ENCODE measurements at places on chromosomes 7 and 10.

GRCh38 chr7:136079478-136079892 is 102.3 kb upstream of the MTPN start:
- DNase-seq = no peak

DNA sequence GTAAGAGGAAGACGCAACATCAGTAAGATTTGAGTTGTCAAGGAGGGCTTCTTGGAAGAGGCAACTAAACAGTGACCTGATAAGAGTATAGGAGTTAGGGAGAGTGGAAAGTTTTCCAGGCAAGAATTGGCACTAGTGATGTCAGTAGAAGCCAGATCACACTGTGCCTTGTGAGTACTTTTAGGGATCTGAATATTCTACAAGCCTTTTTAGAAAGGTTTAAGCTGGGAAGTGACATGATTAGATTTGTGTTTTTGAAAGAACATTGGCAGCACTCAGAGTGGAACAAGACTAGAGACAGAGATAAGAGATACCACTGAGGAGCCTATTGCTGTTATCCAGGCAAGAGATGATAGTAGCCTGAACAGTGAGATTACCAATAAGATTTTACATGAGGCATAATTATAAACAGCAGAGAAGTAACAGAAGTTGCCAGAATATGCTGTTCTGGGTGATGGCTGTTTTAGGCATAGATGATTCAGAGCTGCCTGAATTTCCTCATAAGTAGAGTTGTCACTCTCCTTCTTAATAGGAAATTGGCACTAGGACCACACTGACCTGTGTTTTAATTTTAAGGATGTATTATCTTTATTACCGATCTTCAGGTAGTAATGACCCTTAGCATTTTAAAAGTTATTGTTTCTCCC is 45.6 kb downstream of the NHLRC2 start:
- DNase-seq = no peak

DNA sequence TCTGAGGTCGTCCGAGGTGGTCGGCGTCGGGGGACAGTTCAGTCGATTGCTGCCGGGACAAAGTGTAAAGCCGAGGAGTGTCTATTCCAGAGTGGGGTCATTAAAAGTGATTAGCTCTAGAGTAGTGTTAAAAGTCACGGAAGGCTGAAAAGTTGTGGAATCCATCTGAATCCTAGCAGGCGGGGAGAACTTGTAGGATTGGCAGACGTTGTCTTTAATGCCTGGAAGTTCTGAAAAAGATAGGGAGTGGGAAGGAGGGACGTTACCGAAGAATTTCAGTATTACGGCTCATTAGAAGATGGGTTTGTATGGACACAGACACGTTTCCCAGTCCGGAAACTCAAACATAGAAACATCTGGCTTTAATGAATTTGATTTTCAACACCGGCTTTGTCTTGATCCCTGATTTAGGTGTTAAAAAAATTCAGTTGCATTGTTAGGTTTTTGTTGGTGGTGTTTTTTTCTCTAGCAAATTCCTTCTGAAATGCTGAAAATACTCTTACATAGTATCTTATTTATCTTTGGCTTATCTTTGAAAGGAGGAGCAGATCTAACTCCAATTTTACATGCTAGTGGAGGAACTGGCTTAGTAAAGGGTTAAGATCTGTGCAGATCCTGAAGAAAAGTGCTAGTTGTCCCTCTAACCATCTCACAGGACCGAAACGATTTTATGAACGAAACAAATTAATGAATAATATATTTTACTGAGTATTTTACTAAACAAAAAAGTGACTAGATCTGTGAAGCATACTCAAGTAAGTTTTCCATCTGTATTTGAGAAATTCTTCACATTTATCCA is 900 bp downstream of the MKLN1 start:
- no peak for DNase-seq

- no peak for DNase-seq
Measured at GRCh38 chr7:515628-516027, 4.0 kb downstream of the PDGFA start.

GRCh38 chr7:132110692-132111091 is 465.6 kb downstream of the PLXNA4 start:
- DNase-seq = no peak

- no peak for DNase-seq
Measured at GRCh38 chr10:121108051-121108450, 256.9 kb downstream of the WDR11 start.

DNA sequence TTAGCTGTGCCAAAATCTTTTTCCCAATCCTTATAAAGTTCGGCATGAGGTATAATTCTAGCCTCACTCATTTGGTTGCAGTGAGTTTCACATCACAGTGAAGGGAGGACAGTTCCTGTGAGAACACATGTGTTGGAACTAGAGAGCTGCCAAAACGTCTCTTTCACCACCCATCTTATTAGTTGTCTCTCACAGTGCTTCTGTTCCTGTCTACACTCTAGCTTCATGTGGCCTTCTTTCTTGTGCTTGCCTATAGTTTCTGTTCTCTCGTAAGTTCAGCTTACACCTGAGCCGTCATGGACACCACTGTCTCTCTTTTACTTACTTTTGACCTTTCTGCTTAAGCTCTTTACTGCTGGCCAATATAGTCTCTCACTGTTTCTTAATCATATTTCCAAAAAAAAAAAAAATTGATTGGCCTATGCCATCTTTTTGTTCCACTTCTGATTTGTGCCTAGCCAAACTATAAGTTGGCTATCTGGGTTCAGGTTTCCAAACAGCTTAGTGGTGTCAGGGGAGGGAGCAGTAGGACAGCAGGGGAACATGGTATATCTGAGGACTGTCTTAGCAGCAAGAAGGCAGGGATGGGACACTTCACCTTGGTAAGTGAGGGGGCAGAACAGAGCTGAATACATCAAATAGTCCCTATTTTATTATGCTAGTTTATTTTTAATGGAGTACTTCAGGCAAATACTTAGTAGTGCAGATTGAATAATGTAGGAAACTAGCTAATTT is 38.0 kb downstream of the ZNRF2 start:
- DNase-seq = no peak

- no peak for DNase-seq
Measured at GRCh38 chr7:50267525-50268041, 36.9 kb upstream of the IKZF1 start.

DNA sequence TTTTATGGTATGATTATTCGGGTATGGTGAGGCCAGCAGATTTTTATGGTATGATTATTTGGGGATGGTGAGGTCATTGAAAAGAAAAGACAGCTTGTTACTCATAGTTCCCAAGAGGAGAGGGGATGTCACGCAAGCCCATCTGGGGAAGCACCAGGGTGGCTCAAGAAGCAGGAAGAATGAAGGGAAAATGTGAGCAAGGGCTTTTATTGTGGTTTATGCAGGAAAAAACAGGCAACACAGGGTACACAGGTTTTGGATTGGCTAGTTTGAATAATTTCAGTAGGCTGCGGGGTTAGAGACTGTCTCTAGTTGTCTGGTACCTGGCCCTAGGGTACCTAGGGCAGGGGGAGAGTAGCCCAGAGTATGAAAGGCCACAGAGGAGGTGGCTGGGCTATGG is 26.8 kb upstream of the DGKI start:
- DNase-seq = no peak

DNA sequence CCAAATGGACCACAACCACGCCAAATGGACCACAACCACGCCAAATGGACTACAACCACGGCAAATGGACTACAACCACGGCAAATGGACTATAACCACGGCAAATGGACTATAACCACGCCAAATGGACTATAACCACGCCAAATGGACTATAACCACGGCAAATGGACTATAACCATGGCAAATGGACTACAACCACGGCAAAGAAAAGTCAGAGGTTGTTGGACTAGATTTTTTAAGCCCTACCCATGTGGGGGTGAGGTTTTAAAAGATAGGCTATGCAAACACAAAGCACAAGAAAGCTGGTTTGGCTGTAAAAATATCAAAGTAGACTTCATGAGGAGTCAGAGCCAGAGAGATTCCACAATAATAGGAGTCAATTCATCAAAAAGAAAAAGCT is 55.8 kb downstream of the NCAPG2 start:
- no peak for DNase-seq

- no peak for DNase-seq
Measured at GRCh38 chr7:138869353-138869752, 71.4 kb upstream of the ATP6V0A4 start.

DNA sequence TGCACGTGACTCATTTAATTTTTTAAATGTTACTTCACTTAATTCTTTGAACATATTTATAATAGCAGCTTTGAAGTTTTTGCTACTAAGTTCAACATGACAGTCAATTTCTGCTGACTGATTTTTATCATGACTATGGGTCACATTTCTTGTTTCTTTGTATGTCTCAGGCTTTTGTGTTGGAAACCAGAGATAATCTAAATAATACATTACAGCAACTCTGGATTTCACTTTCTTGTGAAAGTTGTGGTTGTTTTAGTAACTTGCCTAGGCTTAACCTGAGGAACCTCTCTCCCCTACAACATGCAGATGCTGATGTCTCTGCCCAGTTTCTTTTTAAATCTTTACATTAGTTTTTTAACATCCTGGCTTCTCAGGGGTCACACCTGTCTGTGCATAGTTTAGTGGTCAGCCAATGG is 180.8 kb downstream of the CCDC71L start:
- DNase-seq = no peak

DNA sequence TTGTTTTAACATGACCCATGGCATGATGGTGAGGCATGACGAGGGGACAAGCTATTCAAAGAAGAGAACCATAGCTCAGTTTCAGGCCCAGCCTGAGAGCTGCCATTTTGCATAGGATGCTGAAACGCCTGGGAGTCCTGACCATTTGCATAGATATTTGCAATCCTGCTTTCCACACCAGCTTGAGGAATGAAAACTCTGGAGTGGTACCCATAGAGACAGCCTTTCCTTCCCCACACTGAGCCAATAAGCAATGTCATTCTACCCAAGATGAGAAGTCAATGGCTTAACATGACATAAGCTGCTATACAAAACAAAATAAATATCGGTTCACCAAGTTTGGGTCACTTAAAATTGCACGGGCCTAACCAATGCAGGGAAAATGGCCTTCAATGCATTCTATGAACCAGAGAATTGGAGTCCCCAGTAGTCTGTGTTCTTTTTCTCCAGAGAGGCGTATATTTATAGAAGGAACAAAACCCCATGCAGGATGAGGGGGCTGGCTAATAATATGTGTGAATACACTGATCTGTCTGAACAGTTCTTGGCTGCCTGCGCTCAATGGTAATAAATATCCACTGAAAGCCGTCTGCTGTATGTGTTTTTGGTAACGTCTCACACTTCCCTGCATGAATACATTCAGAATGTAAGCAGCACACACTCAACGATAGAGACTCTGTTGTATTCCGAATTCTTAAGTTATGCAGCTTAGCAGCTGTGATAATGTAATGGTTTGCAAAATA is 329.3 kb downstream of the FRMD4A start:
- DNase-seq = no peak

DNA sequence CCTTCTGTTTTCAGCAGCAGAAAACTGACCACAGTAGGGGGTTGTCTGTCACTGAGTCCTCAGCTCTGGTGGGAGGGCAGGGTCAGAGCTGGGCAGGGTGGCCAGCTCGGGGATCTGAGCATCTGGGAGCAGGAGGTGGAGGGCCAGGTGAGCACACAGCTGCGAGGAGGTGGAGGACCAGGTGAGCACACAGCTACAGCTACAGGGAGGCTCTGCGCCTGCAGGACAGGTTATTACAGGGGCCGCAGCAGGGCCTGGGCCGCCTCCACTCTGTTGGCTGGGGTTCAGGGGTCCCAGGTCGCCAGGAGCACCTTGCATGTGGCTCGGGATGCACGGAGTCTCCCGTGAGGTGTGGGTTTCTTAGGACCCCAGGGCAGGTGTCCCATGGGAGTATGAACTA is 52.4 kb upstream of the PRKAR1B start:
- DNase-seq = no peak

- no peak for DNase-seq
Measured at GRCh38 chr7:157495177-157495553, 158.4 kb downstream of the DNAJB6 start.

- DNase-seq = peak; percentile 87
Measured at GRCh38 chr7:138935465-138936011, 45.7 kb downstream of the KIAA1549 start.

GRCh38 chr7:100965723-100966541 is 3.4 kb upstream of the MUC12 start:
- DNase-seq = no peak

DNA sequence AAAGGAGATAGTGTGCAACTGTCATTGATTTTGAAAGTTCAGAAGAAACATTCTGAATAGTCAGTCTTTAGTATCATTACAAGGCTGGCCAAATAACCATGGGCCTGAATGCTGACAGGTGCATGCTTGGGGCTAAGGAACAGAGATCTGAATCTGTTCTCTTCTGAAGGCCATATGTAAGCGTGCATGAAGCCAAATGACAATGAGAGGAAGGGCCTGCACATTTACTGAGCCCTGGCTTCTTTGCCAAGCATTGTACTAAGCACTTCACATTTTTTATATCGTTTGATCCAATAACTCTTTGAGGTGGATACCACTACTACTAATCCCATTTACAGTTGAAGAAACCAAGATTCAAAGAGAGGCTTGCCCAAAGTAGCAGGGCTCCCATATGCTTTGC is 22.5 kb upstream of the TIAL1 start:
- no peak for DNase-seq

- DNase-seq = no peak
Measured at GRCh38 chr7:11228515-11228914, 254.8 kb downstream of the PHF14 start.

- DNase-seq = no peak
Measured at GRCh38 chr10:86411281-86411841, 44.8 kb upstream of the GRID1 start.

- DNase-seq = no peak
Measured at GRCh38 chr7:156578978-156579430, 61.6 kb upstream of the RNF32 start.

DNA sequence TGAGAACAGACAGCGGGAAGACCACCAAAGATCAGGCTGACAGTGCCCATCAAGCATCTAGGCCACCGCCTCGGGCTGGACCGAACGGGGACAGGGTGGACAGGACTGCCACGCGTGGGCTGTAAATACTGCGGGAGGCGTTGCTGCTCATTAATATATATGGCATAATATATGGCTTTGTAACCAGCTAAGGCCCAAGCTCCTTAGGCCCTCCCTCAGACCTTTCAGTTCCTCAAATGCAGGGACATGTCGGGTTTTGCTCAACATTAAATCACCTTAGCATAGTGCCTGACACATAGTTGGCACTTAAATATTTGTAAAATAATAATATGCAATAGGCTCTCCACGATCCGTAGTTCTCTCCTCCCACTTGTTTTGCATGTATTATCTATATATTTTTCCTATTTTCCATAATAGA is 402 bp upstream of the TMEM168 start:
- DNase-seq = no peak

DNA sequence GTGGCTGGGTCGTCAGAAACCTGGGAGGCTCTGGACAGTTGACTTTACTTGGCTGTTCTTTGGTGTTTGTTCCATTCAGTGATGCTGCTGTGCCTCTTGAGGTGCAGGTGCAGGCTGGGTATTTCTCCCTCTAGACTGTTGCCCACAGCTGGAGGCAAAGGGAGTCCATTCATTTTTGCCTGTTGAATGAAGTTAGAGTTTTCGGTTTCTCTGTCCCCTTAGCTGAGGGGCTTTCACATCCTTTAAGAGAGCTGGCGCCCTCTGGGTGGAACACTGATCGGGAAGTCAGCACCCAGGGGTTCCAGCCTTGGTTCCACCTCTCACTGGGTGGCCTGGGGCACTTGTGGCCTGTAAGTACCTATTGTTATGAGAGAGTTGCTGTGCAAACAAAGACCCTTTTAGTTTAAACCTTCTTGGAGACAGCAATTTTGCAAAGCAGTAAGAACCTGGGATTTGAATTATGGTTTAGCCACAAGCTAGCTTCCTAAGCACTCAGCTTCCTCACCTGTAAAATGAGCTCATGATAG is 67.2 kb downstream of the GRK5 start:
- no peak for DNase-seq

- DNase-seq = no peak
Measured at GRCh38 chr7:135653340-135654080, 8.8 kb upstream of the STMP1 start.

GRCh38 chr7:154861589-154861988 is 141.3 kb downstream of the PAXIP1 start:
- no peak for DNase-seq
